ENCODE measurements at places on chromosomes 16 and 17.
A peak's percentile ranks its signal among the peaks of the same experiment; 100 is the strongest.

- no peak for DNase-seq
Measured at GRCh38 chr17:46895171-46895570, 27.8 kb upstream of the GOSR2 start.

DNA sequence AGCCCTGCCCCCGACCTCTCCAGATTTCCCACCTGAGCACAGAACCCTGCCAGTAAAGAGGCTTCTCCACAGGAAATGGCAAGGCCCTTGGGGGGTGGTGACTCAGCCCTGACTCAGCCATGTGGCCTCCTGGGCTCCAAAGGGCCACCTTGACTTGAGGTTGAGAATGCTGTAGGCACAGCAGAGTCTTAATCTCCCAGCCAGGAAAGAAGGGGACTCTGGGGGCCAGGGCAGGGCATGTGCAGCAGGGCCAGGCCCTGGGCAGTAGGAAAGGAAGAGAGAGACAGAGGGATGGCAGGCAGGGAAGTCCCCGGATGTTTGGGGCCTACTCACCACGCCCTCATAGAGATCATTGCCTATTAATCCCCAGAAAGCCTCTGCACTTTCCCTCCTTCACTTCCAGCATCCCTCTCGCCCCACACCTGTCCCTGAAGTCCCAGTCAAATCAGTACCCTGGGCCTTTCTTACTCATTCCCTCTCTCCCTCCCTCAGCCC is 4.8 kb upstream of the ITGA3 start:
- peak; percentile 67 for DNase-seq

GRCh38 chr16:71724320-71724751 is at the start of gene PHLPP2:
TSS of gene PHLPP2 (minus strand) at chr16:71724701. CDS start at chr16:71714795, 9,906 bp downstream.
- DNase-seq: no peak

DNA sequence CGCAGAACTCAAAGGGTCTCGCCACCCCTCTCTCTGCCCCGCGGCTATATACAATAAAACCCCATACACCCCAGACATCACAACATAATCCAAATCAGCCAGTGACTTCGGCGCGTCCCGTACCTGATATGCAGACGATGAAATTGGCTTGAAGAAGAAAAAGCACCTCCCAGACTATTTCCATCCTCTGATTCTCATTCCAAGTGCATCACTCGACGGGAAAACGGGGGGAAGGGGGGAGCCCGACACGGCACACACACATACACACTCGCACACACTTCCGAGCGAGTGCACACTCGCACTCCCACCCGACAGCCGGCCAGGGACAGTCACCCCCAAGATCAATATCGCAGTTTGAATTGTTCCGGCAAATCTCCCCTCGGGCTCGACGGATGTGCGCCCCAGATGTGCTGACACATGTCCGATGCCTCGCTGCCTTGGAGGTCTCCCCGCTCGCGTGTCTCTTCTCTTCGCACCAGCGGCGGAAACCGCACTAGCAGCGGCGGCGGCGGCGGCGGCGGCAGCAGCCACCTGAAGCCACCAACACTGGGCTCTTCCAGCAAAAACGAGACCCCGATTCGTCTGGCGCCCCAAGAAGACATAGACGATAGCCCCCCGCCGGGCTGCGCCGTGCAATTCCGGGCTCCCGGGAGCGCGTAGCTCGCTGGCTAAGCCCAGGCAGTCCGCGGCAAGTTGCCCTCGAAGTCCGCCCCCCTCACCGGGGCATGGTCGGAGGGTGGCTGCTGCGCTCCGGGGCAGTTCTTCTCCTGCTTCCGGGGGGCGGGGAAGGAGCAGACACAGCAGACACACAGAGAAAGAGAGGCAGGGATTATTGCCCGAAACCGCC is 688 bp downstream of the CA10 start:
- DNase-seq: peak; percentile 9

DNA sequence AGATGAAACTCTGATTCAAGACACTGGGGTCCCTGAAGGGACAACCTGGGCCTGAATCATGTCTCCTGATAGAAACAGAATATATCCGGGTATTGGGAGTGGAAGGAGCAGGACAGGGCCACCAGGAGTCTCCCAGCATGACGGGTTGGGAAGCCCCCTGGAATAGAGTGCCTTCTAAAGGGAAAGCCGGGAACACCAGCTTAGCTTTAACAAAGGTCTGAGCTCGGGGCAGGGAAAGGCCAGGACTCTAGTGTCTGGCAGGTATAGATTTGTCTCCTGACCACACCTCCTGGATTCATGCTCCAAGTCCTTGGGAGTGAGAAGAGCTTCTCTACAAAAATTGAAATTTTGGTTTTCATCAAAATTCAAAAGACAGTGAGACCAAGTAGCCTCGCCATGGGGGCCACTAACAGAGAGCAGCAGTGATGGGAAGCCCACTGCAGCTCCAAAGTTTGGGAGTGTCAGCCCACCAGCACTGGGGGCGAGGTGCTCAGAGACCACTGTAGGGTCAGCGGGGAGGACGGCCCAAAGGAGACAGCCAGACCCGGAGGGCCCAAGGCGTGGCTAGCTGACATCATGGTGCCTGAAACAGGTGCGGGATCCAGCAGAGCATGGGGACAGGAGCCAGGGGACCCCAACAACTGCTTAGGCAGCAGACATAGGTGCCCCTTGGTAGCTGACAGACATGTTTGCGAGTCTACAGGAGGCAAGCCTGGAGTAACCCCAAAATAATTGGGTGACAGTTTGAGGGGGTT is 81.0 kb downstream of the C16orf78 start:
- no peak for DNase-seq

GRCh38 chr16:69114346-69114975 is 9.0 kb downstream of the HAS3 start:
- DNase-seq: no peak

- DNase-seq: peak; percentile 44
Measured at GRCh38 chr16:66948134-66948836, 12.8 kb upstream of the CES3 start.

DNA sequence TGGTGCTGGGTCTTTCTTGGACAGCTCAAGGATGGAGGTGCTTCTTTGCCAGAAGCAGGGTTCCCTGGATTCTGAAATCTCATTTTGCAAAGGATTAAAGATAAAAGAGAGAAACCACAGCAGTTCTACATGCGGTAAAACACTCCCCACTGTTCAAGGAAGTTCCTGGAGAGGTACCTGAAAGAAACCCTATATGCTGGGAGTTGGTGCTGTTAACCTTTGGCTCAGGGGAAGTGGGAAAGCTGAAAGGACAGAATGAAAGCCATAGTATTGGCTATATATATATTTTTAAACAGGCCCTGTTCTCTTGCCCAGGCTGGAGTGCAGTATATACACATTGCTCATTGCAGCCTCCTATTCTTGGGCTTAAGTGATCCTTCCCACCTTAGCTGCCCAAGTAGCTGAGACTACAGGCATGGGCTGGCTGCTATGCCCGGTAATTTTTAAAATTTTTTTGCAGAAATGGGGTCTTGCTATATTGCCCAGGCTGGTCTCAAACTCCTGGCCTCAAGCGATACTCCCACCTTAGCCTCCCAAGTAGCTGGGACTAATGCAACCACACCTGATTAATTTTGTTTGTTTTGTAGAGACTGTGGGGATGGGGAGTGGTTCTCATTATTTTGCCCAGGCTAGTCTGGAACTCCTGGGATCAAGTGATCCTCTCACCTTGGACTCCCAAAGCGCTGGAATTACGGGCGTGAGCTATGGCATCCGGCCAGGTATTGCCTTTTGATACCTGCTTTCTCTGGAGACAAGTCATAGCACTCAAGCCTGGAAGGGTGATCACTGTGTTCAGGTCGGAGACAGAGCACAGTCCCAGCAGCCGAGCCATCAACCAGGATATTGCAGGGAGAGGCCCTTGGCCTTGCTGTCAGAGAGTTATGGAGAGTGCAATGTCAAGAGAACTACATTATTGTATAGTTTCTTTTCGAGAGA is 55.2 kb downstream of the MSI2 start:
- DNase-seq: no peak

GRCh38 chr17:8668176-8668740 is 37.7 kb upstream of the MYH10 start:
- no peak for DNase-seq

GRCh38 chr17:27370776-27371175 is 76.9 kb downstream of the WSB1 start:
- no peak for DNase-seq

- DNase-seq: no peak
Measured at GRCh38 chr16:78890373-78890895, 710.1 kb downstream of the MAF start.

DNA sequence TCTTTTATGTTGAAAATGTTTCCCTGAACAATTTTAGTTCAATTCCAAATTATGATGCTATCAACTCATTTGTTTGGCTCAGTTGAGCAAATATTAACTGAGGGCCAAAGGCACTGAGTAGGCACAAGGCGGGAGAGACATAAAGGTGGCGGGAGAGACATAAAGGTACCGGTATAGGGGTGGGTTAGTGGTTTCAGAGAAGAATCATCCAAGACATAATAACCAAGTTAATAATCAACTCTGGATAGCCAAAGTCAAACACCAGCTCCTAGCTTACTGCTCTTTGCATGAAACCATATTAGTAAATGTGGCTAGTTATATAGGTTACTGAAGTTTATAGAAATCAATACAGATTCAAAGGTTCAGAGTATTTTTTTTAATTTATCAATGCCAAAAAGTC is 91.7 kb downstream of the RPGRIP1L start:
- DNase-seq: no peak

DNA sequence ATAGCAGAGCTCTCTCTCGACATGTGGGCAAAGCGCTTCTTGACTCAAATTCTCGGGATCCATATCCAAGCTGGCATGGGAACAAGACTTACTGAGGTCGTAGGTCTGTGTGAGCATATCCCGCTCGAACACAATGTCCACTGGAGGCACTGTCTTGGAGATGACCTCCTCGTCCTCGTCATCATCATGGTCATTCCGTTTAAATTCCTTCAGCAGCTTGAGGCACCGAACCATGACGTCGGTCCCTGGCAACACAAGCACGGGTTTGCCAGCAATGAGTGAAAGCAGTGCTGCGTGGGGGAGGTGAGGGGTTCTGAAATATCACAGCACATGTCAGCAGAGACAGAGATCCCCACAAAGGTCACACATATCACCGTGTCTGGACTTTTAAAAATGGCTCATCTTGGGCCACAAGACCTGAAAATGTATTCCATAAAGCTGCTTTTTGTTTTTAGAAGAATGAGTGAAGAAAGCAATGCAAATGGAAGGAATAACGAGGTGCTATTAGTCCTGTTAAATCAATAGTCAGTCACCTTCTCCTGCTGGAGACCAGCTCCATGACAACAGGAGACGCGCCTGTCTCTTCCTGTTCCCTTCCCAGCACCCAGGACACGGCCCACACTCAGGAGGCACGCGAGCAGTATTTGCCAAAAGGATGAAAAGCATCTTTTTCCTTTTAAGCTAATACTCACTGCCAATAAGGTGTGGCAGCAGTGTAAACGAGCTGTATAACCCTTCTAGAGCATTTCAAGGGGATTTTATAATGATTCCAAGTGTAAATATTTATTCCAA is 37.9 kb downstream of the GTF3C1 start:
- DNase-seq: no peak

DNA sequence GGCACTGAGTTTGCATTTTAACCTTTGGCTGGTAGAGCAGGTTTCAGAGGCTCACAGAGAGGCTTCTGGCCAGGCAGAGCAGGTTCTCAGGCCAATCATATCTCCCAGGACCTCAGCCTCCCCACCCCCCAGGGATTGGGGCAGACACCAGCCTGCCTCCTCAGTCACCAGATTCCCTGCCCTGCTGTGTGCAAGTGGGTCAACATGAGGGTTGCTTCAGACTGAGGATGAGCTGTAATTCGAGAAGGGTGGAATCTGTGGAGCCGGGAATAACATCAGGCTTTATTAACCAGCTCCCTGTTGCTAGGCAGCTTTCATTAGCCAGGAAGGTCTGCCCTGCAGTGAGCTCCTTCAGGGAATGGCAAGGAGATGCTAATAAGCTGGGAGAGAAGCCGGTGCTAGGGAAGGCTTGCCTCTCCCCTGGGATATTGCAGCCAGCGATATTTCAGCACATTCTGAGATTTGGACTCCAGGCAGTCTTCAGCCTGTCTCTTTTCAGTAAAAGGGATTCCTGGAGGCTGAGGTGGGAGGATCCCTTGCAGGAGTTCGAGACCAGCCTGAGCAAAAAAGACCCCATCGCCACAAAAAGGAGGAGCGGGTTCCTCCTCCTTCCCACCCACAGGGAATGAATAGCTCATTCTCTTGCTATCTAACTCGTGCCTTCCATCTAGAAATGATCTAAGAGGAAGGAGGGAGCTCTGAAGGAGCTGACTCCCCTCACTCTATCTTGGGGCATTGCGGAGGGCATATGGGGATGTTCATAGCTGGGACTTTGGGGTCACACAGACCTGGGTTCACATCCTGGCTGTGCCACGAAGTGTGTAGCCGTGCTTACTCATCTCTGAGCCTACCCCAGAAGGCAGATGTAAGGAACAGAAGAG is 10.7 kb downstream of the SGSM2 start:
- DNase-seq: peak; percentile 87

GRCh38 chr17:82126556-82127314 is 28.7 kb upstream of the FASN start:
- no peak for DNase-seq

DNA sequence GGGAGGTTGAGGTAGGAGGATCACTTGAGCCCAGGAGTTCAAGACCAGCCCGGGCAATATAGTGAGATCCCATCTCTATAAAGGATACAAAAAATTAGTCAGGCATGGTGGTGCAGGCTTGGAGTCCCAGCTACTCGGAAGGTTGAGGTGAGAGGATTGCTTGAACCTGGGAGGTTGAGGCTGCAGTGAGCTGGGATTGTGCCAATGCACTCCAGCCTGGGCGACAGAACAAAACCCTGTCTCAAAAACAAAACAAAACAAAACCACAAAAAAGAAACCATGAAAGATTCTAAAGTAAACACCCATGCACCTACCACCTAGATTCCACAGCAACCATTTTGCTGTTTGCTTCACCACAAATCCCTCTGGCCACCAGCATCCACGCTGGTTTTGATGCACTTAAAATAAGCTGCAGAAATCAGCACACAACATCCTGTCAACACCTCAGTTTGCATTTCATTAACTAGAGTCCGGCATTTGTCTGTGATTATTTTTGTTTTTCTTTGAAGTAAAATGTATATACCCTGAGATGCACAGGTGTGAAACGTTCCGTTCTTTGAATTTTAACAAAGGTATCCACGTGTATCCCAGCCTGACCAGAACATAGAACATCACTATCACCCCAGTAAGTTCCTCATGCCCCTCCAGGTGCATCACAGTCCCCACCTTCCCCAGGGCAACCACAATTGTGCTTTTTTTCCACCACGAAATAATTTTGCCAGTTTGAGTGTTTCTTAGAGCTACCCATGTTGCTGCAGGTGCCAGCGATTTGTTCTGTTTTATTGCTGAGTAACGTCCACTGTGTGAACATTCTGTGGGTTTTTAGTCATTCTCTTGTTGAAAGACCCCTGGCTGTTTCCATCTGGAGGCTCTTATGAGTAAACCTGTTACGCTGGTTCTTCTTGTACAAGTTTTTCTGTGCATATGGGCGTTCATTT is 191.5 kb downstream of the SEC14L1 start:
- DNase-seq: no peak

GRCh38 chr17:61390479-61390791 is 9.2 kb upstream of the TBX2 start:
- no peak for DNase-seq
